ENCODE measurements at places on chromosomes 3 and 15. TPM values are rescaled to one million over a fixed set of nuclear protein-coding genes. Genes with fewer than 3 reads are reported as not detected.

The ZNF501 gene
- 3.5 TPM for total RNA-seq

The WWTR1 gene
- total RNA-seq = 32.1 TPM

The SHF gene
- 7.8 TPM for total RNA-seq

The NMNAT3 gene
- under 0.01 TPM for total RNA-seq

The FILIP1L gene
- total RNA-seq = 40.1 TPM

The FSIP1 gene
- 1.6 TPM for total RNA-seq

The NAALADL2 gene
- 0.86 TPM for total RNA-seq

The MYLK gene
- total RNA-seq = 180 TPM

The TERB2 gene
- total RNA-seq = not detected

The TEX55 gene
- not detected for total RNA-seq

The GCNT3 gene
- total RNA-seq = not detected

The CNTN3 gene
- 0.58 TPM for total RNA-seq

The ATP13A5 gene
- not detected for total RNA-seq

The TM6SF1 gene
- total RNA-seq = 3.4 TPM

The ZNF502 gene
- total RNA-seq = 2.1 TPM

The DNAJC17 gene
- 28.0 TPM for total RNA-seq

The KIF15 gene
- total RNA-seq = 8.9 TPM

The ZNF35 gene
- total RNA-seq = 9.5 TPM

The THRB gene
- total RNA-seq = 7.3 TPM

The ZKSCAN7 gene
- 4.9 TPM for total RNA-seq

The EXD1 gene
- total RNA-seq = not detected

The RGMA gene
- under 0.01 TPM for total RNA-seq

The PKM gene
- 2,790 TPM for total RNA-seq

The CPA3 gene
- 0.29 TPM for total RNA-seq

The SENP5 gene
- total RNA-seq = 24.6 TPM

The SRGAP3 gene
- 4.6 TPM for total RNA-seq

The ALS2CL gene
- total RNA-seq = 2.3 TPM

The CCDC39 gene
- total RNA-seq = not detected

The ISLR2 gene
- not detected for total RNA-seq

The C2CD4B gene
- not detected for total RNA-seq

The ETV5 gene
- total RNA-seq = 43.5 TPM

The GAP43 gene
- not detected for total RNA-seq

The PLEKHO2 gene
- total RNA-seq = 30.8 TPM

The CCDC13 gene
- total RNA-seq = 4.8 TPM

The CHRM5 gene
- total RNA-seq = not detected

The ZNF80 gene
- not detected for total RNA-seq

The ZNF639 gene
- total RNA-seq = 38.6 TPM

The HRH1 gene
- total RNA-seq = 11.2 TPM

The TMCO5A gene
- not detected for total RNA-seq

The TMEM207 gene
- total RNA-seq = not detected

Data from myometrial cell (primary cell).